Left renal pelvis (tissue), 4 donors: ENCODE measurements at places on chromosomes 11 and 22. TPM values are rescaled to one million over a fixed set of nuclear protein-coding genes. Genes with fewer than 3 reads are reported as not detected.

Gene CARD10
- 17.9 TPM for polyA plus RNA-seq

GRCh38 chr22:21726650-21727049 lies 8.9 kb downstream of the YPEL1 start:
- DNase-seq: no peak

GRCh38 chr11:57735619-57736298 lies 5.5 kb upstream of the SELENOH start:
- no peak for DNase-seq

GRCh38 chr22:26474682-26475081 lies 8.9 kb downstream of the HPS4 start:
- no peak for DNase-seq

Gene OR2AG2
- polyA plus RNA-seq: 0.05 TPM

DNA sequence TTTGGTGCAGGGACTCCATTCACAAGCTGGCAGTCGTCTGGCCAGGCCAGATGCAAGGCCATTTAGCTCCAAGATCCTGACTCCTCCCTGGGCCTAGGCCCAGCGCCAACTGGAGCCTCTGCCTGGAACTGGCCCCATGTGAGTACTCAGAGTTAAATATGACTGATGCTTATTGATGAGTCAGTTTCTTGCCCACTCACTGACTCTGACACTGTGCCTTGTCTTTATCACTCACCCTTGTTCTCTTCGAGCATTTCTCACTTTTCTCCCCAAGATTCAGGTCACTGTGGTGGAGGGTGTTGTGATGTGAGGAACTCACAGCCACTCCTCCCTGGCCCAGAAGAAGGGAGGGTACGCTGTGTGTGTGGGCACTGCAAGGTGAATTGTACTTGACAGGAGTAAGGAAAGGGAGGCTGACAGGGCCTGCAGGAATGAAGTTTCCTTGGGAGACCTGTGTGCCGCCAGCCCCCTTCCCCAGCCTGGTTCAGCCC lies 23.2 kb upstream of the ST3GAL4 start:
- DNase-seq: no peak

Gene RIN1
- polyA plus RNA-seq: 3.4 TPM

GRCh38 chr11:100824041-100824809 lies 137.1 kb downstream of the ARHGAP42 start:
- DNase-seq: no peak
